ENCODE measurements at places on chromosomes 12 and 14.

GRCh38 chr12:14920475-14921126 is 17.7 kb downstream of the ERP27 start:
- DNase-seq: no peak

GRCh38 chr12:26150736-26151450 is 26.1 kb upstream of the BHLHE41 start:
- DNase-seq: no peak

- no peak for DNase-seq
Observed at GRCh38 chr14:22194664-22195063, 394.4 kb downstream of the DAD1 start.

GRCh38 chr12:3741882-3742672 is 10.8 kb downstream of the CRACR2A start:
- DNase-seq: no peak

GRCh38 chr12:111327474-111327873 is 41.4 kb downstream of the PHETA1 start:
- no peak for DNase-seq

DNA sequence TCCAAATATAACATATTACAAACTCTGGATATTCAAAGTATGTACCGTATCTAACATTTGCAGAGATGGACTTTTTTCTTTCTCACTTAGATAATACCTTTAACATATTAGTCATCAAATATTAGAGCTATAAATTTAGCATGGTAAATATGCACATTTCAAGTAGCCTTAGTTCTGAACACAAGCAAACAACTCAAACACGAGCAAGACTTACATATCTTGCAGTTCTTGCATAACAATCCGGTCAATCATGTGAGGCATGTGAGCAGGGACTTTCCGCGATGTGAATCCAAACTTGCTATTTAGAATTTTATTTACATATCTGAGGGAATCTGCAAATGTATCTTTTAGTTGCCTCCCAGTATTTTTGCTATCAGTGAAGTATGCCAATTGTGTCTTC is 22.1 kb upstream of the SYCP3 start:
- no peak for DNase-seq

- DNase-seq: no peak
Observed at GRCh38 chr12:93137656-93138612, 208.8 kb upstream of the EEA1 start.

GRCh38 chr12:132423251-132423819 is 66.6 kb upstream of the FBRSL1 start:
- no peak for DNase-seq

DNA sequence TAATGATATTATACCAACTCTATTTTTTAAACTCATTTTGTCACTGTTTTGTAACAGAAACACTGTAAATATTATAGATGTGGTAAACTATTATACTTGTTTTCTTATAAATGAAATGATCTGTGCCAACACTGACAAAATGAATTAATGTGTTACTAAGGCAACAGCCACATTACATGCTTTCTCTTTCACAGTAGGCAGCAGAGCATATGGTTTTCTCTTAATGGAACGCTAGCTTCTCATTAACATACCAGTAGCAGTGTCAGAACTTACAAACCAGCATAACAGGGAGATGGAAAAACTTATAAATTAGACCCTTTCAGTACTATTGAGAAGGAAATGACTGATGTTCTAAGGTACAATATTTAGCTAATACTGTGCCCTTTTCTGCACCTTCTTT is 398.8 kb downstream of the PRKD1 start:
- DNase-seq: peak; percentile 54

GRCh38 chr14:92680781-92681650 is 67.4 kb downstream of the LGMN start:
- DNase-seq: no peak

GRCh38 chr12:26119391-26119989 is 5.3 kb downstream of the BHLHE41 start:
- DNase-seq: no peak

DNA sequence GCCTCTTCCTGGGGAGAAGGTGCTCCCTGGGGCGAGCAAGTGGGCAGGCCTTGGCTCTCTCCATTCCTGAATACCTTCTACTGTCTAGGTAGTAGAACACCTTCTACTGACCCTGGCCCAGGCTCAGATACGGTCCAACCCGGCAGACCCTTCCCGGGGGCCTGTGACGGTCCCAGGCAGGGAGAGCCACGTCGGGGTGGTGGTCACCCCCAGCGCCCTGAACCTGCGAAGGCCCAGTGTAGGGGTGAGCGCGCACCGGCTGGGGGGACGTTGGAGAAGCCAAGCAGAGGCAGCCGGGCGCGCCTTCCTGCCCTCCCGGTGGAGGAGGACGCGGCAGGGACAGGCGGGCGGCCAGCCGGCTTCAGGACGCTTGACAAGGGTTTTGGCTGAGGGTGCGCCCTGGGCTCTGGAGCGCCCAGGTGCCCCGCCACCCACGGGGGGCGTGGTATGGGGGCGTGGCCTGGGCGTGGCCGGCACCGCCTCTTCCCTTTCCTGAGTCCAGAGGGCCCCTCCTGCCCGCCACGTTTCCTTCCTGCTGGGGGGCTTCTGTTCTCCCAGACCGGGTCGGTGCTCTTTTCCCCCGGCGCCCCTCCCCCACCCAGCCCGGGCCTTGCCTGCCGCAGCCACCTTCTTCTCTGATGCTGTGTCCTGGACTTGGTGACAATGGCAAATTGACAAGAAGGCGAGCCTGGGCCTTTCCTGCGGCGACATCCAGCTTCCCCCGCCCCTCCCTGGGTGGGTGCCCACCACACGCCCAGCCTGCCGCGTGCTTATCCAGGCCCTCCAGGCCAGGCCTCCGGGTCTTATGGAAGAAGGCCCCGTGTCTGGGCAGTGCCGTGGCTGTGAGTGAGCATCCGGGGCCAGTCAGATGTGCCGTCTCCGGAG is 24.5 kb upstream of the PPP1R13B start:
- no peak for DNase-seq

- DNase-seq: peak; percentile 50
Observed at GRCh38 chr12:57771236-57771872, 551 bp downstream of the METTL1 start.

DNA sequence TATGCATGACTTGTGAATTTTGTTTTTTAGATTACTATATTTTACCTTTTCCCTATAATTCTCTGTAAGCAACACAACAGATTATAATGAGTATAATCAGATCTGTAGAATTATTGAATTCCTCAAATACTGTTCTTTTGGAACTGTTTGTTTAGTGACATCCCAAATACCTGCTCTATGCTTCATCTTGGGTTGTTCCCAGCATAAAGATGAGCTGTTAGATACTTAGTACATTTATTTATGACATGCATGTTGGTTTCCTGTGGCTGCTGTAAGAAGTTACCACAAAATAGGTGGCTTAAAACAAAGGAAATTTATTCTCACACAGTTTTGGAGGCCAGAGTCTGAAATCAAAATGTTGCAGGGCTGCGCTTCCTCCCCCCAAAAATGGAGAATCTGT is 78.4 kb downstream of the PTPRR start:
- DNase-seq: no peak

DNA sequence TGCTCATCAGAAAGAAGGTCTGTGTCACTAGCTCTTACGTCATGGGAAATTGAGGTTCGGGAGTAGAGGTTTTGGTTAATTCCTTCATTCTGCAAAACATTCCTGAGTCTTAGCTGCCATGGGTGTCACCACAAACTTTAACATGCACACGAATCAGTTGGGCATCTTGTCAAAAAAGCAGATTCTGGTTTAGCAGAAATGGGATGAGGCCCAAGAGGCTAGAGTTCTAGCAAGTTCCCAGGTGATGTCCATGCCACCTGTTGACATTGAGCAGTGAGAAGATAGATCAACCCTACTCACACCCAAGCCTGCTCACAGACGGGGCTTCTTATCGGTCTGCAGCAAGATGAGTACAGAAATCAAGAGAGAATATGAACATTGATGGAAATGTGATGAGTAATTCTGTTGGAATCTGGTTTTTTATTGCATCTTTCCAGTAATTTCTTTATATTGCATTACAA is 11.7 kb upstream of the RIN3 start:
- DNase-seq: no peak

- DNase-seq: no peak
Observed at GRCh38 chr12:4217091-4217490, 56.5 kb upstream of the CCND2 start.

DNA sequence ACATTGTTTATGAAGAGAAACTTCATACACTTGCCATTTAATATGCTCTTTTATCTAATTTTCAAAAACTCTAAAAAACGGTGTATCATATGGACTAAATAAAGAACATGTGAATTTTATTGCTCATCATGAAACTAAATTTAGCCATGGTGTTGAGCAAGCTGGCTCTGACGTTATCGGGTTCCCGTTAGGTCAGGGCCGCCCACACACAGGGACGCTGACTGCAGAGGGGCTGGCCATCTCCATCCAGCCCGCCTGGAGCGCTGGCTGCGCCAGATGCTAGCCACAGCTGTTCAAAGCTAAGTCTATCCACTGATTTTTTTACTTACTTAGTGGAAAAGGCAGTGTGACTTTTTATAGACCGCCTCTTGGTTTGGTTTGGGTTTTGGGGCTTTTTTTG is 36.5 kb upstream of the DYNC1H1 start:
- no peak for DNase-seq

- no peak for DNase-seq
Observed at GRCh38 chr12:117158911-117159553, 31.2 kb downstream of the FBXO21 start.

DNA sequence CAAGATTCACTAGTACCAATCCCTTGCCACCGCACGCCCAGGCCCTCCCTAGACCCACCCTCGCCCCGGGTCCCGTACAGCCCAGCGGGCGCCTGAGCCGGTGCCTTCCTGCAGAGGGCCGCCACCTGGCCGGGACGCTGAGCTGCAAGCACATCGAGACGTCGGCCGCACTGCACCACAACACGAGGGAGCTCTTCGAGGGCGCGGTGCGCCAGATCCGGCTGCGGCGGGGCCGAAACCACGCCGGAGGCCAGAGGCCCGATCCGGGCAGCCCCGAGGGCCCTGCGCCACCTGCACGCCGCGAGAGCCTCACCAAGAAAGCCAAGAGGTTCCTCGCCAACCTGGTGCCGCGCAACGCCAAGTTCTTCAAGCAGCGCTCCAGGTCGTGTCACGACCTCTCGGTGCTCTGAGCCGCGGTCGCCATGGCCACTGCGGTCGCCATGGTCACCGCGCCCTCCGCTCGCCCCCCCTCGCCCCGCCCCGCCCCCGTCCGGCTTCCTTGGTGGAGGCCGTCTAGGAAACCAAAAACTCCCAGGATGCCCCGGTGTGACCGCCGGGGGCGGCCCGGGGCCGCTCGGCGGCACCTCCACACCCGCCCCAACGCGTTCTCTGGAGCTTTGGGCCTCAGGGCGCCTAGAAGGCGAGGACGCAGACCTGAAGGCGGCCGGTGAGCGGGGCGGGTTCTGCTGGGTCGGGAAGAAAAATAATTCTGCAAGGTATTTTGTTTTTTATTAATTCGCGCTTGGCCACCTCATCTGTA is 3.7 kb downstream of the REM2 start:
- DNase-seq: no peak

DNA sequence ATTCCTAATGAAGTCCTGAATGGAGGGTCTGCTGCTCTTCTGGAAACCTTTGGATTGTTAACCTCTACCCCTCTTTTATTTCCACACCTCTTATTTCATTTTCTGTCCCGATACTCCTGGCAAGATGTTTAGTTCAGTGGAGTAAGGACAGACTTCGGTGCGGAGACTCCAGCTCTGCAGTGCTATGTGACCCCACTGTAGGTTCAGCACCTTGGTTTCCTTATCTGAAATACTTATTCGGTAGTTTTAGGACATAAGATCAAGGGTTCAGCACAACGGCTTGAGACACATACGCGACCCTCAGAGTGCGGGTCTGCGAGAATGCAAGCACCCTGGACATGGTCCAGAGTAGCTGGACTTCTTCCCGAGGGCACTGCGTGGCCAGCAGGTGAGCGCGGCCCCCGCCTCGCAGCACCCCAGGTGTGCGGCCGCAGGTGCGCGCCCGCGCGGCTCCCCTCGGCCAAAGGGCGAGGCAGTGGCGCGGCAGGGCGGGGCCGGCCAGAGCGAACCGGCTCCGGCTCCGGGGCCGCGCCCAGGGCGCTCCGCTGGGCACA is 465 bp upstream of the FGD4 start:
- DNase-seq: no peak

DNA sequence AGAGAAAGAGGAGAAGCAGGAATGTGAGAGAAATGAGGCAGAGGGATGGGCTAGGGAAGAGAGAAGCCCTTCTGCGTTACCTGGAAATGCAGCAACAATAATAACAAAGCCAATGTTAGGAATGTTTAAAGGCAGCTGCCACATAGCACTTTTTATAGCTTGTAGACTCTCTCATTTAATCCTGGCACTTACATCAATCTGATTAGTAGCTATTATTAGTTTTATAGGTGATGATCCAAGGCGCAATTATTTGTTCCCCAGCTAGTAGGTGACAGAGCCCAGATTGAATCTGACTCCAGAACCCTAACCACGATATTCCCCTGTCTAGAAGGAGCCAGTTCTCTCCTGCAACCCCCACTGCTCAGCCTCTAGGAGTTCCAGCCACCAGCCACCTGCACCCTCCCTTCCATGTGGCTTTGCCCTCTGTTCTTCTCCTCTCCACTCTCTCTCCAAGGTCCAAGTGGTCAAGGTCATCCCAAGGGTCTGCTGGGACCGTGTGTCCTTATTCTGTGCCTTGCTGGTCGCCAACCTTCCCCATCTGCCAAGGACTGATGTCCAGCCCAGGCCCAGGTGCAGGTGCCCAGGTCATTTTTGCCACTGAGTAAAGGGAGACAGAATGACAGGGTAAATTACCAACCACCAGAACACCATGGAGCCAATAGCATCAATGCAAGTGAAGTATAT is 29.4 kb upstream of the CIPC start:
- no peak for DNase-seq

DNA sequence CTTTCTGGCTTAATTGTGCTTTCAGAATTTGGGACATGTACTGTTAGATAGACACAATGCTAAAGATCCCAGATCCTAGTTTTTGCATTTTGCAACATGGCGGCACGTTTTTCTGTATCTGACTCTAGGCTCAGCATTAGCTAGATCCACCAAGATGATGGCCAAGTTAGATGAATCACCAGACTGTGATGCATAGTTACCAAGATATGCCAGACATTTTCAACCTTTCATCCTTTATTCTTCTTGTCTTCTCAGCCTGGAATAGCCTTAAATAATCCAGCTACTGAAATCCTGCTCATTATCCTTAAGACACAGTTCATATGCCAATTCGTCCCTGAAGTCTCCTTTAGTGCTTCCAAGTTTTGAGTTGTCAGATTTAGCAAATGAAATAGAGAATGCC is 144.9 kb upstream of the CRY1 start:
- DNase-seq: no peak

- DNase-seq: no peak
Observed at GRCh38 chr12:28938581-28939235, 210.4 kb upstream of the FAR2 start.

Data from NCI-H187 treated with DMSO at 0.1 percent for 48 hours (cell line).